ENCODE measurements at places on chromosomes 3 and 15.

- DNase-seq, result no peak
Measured at GRCh38 chr15:90058775-90059174, 43.5 kb downstream of the IDH2 start.

DNA sequence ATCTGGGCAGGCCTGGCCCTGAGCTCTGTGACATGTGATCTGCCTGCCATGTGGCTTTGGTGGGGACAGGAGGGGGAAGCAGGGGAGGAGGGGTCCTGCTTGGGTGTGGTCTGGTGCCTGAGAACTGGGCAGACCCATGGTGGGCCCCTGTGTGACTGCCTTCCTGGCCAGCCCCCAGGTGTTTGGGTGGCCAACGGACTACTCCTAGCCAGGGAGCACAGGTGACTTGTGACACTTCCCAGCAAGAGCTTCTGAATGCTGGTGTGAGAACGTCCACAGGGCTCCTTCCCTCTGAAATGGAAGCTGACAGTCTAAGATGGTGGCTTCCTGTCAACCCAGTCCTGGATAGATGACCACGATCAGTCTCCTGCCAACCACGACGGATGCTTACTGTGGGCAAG is 136.1 kb upstream of the MEF2A start:
- DNase-seq, result no peak

- no peak for DNase-seq
Measured at GRCh38 chr3:43873723-43874122, 183.0 kb downstream of the ABHD5 start.

GRCh38 chr3:148307443-148307843 is 390.3 kb upstream of the AGTR1 start:
- no peak for DNase-seq

DNA sequence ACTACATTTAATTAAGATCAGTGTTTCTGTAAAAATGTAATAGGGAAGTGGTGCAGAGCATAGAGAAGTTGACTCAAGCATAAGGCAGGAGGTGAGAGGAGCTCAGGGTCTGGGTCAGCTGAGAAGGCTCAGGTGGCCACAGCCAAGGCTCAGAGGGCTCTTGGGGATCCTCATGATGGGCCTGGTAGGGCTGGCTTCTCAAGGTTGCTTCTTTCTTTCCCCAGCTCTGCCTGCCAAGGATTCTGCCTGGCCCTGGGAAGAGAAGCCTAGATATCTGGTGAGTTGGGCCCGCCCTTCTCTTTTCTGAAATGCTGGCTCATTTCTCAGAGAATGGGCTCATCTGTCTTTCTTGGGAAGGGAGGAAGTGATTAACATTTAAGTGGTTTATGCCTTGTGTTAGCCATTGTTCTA is 6.5 kb downstream of the ZNF589 start:
- DNase-seq, result no peak

DNA sequence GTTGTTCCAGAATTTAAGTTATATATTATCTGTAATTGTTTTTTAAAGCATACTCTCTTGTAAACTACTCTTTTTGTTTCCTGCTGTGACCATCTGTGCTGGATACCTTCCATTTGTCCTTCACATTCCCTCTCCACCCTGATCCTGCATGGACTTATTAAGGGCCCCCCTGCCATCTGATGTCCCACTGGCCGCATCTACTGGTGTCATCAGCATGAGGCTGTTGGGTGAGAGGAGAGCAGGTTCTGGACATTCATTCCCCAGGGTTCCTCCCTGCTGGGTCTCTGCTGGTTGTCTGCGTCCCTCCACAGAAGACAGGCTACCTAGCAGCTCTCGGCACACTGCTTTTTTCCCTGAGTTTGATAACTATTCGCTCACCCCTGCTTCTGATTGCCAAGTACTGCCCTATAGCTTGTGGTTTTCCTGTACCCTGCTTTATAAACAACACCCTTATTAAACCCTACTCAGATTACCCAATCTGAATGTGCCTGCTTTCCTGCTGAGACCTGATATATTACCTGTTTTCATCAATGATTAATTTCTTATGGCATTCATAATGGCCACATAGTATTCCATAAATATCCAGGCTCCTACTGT is 7.7 kb downstream of the CMTM8 start:
- no peak for DNase-seq

DNA sequence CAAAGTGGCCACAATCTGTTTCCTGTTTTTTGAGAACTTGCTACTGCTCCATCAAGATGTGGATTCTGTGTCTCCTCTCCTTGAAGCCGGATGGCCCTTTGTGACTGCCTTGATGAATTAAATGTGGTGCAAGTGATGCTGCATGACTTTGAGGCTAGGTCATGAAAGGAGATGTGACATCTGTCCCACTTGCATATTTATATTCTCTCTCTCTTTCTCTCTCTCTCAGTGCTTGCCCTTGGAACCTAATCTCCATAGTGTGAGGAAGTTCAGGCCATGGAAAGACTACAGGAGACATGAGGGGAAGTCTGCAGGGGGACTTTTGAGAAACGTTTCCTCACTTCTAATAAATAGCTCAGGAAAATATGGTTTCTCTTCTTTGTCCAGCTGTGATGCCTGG is 50.0 kb upstream of the ADPGK start:
- DNase-seq, result no peak

DNA sequence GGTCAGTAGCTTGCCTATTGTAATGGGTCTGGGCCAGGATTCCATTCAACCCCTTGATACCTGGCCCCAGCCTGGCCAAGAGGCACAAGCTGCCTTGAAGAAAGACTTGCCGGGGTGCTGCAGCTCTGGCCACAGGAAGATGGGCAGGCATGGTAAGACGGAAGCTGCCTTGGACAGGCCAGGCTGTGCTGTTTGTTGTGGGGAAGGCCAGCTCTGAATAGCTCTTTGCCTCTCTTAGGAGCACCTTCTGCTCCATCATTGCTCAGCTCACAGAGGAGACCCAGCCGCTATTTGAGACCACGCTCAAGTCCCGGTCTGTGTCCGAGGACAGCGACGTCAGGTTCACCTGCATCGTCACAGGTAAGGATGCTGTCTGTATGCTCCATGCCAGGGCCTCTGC is 10.1 kb downstream of the ALPK3 start:
- DNase-seq, result no peak

DNA sequence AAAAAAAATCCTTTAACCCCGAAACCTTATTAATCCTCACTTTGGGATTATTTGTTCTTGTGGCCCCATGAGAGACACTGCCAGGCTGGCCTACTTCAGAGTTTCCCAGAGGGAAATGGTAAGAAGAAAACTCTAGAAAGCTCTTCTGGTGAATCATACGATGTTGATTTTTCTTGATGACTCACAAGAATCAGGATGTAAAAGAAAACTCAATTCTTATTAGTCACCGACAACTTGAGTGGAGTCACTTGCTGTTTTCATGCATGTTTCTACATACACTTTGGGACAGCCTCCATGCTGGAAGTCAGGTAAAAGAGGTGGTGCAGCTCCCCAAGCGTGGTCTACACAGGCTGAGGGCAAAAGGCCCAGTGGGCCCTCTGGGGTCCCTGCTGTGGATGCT is 42.8 kb downstream of the MYO5C start:
- DNase-seq, result no peak

- no peak for DNase-seq
Measured at GRCh38 chr3:62727536-62727935, 147.7 kb downstream of the CADPS start.

- DNase-seq, result no peak
Measured at GRCh38 chr15:69876064-69876940, 221.4 kb downstream of the TLE3 start.

GRCh38 chr3:112829046-112829445 is 17.6 kb downstream of the CD200R1L start:
- DNase-seq, result no peak

Measured in DMS 273 treated with DMSO at 0.1 percent for 48 hours (cell line).